NCI-H2081 (cell line): ENCODE measurements at places on chromosomes 3 and 15.

- DNase-seq: no peak
Observed at GRCh38 chr3:180926526-180926925, 14.1 kb downstream of the FXR1 start.

GRCh38 chr15:48682942-48683651 is 37.6 kb upstream of the FBN1 start:
- DNase-seq: no peak

GRCh38 chr15:57057134-57057930 is 138.9 kb downstream of the TCF12 start:
- no peak for DNase-seq

GRCh38 chr15:91104111-91104510 is 4.1 kb downstream of the SV2B start:
- peak; percentile 39 for DNase-seq

GRCh38 chr15:27133249-27133648 is 162.3 kb downstream of the GABRG3 start:
- DNase-seq: no peak

GRCh38 chr3:65672871-65673815 is 365.6 kb downstream of the MAGI1 start:
- peak; percentile 52 for DNase-seq

DNA sequence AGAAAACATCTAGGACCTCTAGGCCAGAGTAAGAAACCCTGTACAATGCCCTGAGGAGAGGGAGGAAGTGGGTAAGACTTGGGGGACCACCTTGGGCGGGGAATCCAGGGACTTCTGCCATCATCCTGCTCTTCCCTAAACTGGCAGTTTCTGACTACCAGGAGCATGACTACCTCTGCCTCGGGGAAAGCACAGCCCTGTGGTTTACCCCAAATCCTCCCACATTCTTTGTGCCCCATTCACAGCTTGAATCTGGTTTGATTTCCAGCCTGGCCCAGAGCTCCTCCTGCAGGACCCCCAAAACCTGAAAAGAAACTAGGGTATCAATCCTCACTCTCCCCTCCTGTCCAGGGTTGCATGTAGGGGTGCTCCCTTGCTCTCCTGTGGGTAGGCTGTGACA is 4.7 kb downstream of the C3orf18 start:
- no peak for DNase-seq

- DNase-seq: no peak
Observed at GRCh38 chr3:60095516-60095915, 1045.7 kb upstream of the CFAP20DC start.

DNA sequence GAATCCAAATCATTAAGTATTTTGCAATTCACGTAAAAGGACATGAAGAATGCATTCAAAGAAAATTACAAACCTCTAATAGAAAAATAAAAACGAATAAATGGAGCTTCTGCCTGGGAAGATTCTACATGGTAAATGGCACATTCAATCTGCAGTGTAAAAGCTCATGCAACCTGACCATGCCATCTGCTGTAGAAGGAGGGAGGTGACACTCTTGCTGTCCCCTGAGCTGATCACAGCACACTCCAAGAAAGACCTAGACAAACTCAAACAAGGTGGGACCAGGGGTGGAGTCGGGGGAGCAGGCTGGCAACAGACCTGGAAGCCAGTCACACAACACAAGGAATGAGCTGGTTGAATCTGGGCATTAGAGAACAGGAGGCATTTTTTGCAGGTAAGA is 101.8 kb downstream of the BDH1 start:
- DNase-seq: no peak

- no peak for DNase-seq
Observed at GRCh38 chr3:14373753-14374376, 28.5 kb upstream of the SLC6A6 start.

- no peak for DNase-seq
Observed at GRCh38 chr15:29844290-29844903, 22.1 kb upstream of the TJP1 start.

DNA sequence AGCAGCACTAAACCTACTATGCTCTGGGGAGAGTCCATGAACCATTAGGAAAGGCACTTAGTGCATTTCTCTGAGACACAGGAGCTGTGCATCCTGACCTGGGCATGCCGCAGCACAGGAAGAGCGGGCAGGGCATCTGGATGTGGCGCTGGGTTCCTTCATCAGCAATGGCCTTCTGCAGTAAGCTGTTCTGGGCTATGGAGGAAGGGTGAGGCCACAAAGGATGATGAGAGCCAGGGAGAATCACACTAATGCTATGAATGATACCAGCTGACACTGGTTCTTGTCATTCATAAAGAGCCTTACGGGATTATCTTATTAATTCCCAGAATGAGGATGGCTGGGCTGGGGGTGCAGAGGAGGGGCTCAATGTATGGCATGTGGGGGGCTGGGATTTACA is 12.7 kb upstream of the SCN10A start:
- DNase-seq: no peak

DNA sequence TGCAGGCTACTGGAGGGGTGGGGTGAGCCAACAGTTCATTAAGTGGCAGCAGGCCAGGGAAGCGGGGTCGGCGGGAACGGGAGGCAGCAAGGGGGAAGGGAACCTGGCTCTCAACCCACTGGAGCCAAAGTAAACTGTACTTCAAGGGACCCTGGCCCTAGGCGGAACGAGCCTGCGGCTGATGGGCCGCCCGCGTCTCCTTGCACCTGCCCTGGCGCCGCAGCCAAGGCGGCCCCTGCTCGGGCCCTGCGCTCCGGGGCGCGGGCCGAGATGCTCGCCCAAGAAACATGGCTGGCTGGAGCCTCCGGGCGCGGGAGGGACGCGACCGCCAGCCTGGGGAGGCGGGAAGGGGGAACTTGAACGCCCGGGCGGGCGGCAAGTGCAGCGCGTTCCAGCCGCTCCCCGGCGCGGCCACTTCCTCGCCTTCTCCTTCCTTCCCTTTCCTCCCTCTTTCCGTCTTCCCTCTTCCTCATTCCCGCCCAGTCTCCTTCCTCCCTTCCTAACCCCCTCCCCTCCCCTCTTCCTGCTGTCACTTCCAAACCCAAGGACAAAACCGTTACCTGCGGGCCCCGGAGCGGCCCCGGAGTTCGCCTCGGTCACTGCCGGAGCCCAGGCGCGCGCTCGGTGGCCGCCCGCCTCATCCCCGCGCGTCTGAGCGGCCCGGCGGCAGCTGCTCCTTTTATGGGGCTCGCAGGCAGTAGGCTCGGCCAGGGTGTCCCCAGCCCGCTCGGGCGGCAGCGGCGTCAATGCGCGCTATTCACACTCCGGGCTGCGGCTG is 489.7 kb downstream of the MAGI1 start:
- no peak for DNase-seq

GRCh38 chr15:40940296-40940801 is 11.2 kb downstream of the DLL4 start:
- no peak for DNase-seq

GRCh38 chr15:31337352-31338031 is 10.9 kb downstream of the KLF13 start:
- no peak for DNase-seq

DNA sequence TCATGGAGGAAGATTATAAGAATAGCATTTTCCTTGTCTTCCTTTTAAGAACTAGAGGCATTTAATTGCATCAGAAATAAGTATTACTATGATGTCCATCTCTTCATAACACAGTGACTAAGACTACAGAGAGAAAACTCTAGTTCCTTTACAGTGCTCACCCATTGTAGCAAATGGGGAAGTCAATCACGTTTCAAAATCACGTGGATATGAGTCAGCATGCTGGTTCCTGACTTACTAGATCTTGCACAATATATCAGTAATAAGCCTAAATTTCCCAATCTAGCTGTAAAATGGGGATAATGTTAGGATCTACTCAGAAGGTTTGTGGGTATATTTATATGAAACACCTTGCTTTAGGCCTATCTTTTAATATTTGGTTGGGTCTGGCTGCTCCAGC is 254.8 kb upstream of the EOMES start:
- DNase-seq: no peak

- no peak for DNase-seq
Observed at GRCh38 chr3:46022909-46023785, 4.1 kb downstream of the XCR1 start.

DNA sequence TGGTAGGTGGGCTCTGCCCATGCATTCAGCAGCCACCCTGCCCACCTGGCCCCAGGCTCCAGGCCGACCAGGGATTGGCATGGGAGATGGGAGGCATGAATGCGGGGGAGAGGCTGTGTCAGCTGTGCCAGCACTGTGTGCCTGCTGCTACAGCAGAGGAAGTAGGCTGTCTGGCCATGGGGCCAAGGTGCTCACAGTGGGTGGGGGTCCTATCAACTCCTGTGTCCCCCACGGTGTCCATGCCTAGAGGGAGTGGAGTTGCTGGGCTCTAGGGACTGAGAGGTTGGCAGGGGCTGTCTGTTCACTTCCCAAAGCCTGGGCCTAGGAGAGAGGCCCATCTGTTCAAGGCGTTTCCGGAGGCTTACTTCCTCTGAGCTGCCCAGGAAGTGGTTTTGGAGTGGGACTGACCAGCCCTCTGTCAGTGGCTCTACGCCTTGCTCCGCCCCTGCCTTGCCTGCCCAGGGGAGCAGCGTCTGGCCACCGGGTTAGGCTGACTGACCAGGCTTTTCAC is 5.8 kb downstream of the PRKCD start:
- no peak for DNase-seq

- DNase-seq: no peak
Observed at GRCh38 chr15:39870537-39870936, 49.5 kb downstream of the GPR176 start.

GRCh38 chr15:96670389-96670788 is 339.9 kb downstream of the NR2F2 start:
- DNase-seq: no peak

- no peak for DNase-seq
Observed at GRCh38 chr3:33982269-33982798, 183.9 kb downstream of the PDCD6IP start.

GRCh38 chr3:125351814-125352456 is 23.2 kb downstream of the ZNF148 start:
- no peak for DNase-seq

DNA sequence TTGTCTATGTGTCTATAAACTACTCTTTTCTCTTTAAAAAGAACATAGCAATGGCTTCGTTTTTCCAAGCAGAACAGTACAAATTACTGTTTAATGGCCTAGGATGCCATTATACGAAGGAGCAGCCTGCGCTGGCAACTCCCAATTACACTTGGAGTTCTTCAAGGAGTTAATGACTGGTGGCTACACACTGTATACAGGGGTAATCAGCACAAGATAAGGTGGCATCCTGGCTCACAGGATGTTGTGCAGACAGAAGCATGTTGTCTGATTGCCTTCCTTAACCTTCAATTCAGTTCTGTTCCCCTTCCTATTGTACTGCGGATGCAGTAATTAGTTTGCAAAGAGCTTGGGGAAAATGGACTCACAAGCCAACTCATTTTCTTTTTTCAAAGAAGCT is 250.7 kb upstream of the ROBO2 start:
- no peak for DNase-seq

GRCh38 chr3:126056681-126057500 is 27.0 kb downstream of the SLC41A3 start:
- DNase-seq: no peak

DNA sequence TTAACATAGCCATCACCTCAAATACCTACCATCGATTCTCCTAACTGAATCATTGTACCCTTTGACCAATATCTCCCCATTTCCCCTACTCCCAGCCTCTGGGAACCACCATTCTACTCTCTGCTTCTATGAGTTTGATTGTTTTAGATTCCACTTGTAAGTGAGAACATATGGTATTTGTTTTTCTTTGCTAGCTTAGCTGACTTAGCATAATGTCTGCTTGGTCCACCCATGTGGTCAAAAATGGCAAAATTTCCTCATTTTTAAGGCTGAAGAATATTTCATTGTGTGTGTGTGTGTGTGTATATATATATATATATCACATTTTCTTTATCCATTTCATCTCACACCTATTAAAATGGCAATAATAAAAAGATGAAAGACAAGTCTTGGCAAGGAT is 469.3 kb downstream of the FHIT start:
- DNase-seq: no peak

DNA sequence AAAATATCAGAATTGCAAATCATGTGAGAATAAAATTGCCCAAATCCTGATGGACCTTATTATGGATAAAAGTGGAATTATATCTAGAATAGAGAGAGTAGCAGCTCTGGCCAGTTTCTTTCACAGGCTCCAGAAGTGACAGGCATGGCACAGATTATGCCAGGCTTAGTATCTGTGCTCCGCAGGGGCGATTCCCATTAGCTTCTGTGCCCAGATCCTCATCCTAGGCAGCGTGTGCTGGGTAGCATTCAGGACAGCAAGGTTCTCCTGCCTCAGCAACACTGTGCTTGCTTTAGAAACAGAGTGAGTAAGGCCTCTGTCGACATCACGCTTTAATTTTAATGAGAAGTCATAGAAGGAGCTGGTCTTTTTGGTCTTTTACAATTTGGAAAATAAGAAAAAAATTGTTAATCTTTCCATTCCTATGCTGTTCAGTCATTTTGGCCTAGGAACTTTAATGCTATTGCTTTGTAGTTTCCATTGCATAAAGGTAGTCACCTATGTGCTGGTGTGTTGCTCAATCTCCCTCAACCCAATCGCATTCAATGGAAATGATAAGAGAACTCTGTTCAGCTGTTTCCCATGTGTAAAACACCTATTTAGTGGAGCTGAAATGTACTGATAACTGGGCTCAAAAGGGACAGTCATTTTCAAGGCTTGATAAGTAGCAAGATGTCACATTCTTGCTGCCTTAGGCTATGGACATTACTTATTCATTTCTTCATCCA is 770.1 kb downstream of the AGBL1 start:
- no peak for DNase-seq

DNA sequence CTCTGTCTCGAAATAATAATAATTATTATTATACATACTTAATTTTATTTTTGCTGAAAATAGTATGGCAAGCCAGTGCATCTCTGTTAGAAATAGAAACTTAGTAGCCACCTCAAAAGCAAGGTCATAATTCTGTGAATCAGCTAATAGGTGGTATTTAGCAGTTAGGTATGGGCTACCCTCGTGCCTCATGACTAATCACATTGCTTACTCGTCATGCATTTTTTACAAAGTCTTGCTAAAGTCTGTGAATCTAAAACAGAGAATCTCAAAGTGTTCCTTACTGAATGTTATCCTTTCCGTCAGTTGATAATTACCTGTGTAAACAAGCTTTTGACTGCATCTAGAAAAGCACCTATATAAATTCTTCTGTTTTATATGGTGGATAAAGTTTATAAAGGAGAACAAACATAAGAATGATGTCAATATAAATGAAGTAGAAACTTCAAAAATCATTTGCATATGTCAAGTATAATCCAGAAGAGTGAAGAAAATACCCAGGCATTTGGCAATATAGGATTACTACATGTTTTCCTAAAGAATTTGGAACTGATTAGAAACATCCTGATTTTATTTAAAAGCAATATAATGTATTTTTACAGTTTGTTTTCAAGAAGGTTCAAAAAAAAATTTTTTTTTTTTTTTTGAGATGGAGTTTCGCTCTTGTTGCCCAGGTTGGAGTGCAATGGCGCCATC is 6.2 kb downstream of the PPARG start:
- DNase-seq: no peak

DNA sequence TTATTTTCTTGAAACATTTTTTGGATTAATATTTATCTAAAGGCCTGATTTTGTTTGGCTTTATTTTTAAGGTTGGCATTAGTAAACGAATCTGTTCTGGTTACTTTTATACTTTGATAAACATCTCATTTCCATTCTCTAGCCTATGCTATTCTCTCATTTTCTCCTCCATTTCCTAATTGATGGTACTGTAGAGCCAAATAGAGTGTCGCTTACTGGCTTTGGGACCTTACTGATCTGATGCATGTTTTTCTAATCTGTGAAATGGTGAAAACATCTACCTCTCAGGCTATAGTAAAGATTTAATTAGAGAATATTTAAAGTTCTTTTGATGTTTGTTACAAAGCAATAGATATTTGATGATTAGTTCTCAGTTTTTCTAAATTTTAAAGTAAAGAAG is 1.6 kb downstream of the LNP1 start:
- DNase-seq: peak; percentile 18

GRCh38 chr3:15929944-15930571 is 132.3 kb upstream of the ANKRD28 start:
- no peak for DNase-seq
